ENCODE measurements at places on chromosomes 7 and 10.

DNA sequence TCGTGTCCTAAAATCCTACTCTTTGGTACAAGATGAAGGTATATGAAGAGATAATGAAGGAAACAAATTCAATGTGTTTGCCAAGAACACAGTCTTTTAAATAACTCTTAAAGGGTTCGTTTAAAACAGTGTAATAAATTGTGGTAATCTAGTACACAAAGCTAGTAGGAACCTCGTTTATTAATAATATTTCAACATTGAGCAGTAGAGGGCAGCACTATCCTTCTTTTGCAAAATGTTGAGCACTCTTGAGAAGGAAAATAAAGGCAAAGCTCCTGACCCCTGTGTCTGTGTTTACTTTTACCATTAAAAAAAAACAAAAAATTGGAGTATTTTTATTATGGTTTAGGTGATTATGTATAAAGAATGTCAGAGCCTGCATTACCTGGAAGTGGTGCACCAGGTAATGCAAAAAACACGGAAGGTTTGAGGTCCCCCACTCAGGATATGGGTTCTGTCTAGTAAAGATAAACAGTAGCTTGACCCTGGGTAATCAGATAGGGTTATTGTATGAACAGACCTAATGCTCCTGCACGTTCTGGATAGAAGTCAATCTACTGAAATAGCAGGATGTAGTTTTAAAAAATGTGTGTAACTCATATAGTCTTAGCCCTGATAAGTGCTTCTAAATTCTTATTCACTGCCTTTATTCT lies 5.7 kb upstream of the GOT1 start:
- no peak for DNase-seq

DNA sequence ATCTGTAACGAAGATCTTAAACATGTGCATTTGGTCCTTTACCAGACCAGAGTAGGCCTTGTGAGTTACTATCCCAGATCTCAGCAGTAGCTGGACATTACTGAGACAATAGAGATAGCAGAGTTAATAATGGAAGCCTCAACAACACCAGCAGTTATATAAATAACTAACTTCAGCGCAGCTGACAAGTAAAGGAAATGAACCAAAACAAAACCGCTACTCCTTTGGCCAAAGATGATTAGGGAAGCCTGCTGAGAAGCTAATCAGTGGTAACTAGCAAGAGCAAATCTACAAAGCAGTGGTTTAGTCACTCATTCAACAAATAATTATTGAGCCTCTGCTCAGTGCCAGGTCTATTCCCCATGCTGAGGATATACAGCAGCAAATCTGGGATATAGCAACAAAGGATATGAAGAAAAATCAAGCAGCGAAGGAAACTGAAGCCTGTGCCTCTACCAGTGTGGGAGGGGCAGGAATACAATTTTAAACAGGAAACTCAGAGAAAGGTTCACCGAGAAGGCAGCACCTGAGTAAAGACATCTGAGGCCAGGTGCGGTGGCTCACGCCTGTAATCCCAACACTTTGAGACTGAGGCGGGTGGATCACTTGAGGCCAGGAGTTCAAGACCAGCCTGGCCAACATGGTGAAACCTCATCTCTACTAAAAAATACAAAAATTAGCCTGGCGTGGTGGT lies 103.6 kb downstream of the ELMO1 start:
- no peak for DNase-seq

DNA sequence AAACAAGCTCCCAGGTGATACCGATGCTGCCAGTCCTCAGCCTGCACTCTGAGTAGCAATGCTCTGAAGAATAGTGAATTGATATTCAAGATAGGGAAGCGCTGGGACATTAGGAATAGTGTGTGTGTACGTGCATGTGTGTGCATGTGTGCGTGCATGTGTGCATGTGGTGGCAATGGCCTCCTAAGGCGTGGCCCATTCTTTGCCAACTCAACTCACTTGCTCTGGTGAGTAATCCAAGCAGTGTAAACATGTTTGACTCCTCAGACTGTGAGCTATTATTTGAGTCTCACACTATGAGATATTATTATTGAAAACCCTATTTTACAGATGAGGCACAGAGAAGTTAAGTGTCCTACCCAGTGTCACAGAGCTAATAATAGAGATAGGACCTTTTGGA lies 186.6 kb downstream of the RAB11FIP2 start:
- DNase-seq: no peak

DNA sequence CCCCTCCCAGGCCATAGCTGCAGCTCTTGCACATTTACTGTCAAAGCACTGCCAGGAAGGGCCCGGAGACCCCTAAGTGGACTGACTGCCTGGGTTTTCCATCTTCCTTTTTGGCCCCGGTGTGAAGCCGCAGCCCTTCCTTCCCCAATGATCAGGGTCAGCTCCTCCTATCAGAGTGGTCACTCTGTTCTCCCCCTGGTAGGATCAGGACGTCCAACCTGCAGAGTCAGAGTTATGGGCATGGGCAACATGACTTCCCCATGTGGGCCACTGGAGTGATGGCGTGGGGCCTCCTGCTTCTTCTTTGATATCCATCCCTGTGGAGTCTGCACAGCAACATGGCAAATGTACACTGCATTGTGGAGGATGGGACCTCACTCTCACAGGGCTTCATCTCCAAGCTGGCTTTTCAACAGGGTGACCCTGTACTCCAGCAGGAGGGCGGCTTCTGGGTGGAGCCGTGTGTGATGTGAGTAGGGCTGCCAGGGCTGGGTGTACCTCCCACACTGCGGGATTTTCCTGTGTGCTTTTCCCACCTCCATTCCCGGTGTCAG lies 6.4 kb upstream of the RAMP3 start:
- no peak for DNase-seq

- DNase-seq: peak; percentile 83
These were observed 169.5 kb upstream of the SVIL start for GRCh38 chr10:29804025-29804852.

- DNase-seq: no peak
These were observed 60.8 kb upstream of the SMNDC1 start for GRCh38 chr10:110365356-110366143.

Measured in vagina (tissue), 2 donors.